ENCODE measurements at places on chromosomes 5 and 9.

DNA sequence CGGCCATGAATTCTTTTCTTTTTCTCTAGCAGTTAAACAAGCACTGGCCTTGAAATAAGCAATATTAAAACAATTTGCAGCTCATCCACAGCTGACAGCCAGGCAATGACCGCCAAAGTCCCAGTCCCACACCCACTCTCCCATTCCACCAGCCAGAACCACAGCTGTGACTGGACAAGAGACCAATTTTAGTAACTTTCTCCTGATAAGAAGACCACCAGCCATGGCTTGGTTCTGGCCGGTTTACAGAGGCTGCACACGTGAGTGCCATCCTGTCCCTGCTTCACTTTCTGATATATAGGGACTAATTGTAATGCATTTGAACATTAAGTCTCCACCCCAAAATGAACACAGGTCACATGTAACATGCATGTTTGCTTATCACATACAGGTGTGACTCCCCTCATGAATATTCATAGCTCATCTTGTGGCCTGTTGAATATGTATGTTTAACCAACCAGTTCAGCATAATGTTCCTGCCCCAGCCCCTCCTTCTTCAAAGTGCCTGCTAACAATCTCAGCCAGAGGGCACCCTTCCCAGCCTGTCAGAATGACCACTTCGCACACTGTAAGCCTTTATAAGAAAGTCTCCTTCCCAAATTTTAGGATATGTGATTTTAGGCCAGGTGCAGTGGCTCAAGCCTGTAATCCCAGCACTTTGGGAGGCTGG is 23.9 kb upstream of the FANCC start:
- H3K36me3 ChIP-seq = no peaks in the 10 kb centered on the region
- no peak overlapping the region for H3K27ac ChIP-seq
- no peak overlapping the region for H3K4me3 ChIP-seq

GRCh38 chr9:83235526-83235925 is 172.6 kb upstream of the RASEF start:
- H3K36me3 ChIP-seq = no peaks in the 10 kb centered on the region
- H3K4me3 ChIP-seq = no peak overlapping the region
- no peaks in the 10 kb centered on the region for H3K27me3 ChIP-seq
- no peak overlapping the region for H3K27ac ChIP-seq
- peaks cover 4% of the 10 kb centered on the region for H3K4me1 ChIP-seq

GRCh38 chr5:89673019-89673418 is 736.5 kb downstream of the CETN3 start:
- DNase-seq = no peak
- no peaks in the 10 kb centered on the region for H3K27me3 ChIP-seq
- no peaks in the 10 kb centered on the region for H3K36me3 ChIP-seq
- no peak overlapping the region for H3K27ac ChIP-seq
- no peak overlapping the region for H3K4me3 ChIP-seq
- H3K4me1 ChIP-seq = no peaks in the 10 kb centered on the region

- H3K27me3 ChIP-seq = no peaks in the 10 kb centered on the region
- no peak for DNase-seq
- H3K4me1 ChIP-seq = no peaks in the 10 kb centered on the region
- H3K4me3 ChIP-seq = no peak overlapping the region
Measured at GRCh38 chr5:14364096-14364495, 217.5 kb upstream of the OTULINL start.

DNA sequence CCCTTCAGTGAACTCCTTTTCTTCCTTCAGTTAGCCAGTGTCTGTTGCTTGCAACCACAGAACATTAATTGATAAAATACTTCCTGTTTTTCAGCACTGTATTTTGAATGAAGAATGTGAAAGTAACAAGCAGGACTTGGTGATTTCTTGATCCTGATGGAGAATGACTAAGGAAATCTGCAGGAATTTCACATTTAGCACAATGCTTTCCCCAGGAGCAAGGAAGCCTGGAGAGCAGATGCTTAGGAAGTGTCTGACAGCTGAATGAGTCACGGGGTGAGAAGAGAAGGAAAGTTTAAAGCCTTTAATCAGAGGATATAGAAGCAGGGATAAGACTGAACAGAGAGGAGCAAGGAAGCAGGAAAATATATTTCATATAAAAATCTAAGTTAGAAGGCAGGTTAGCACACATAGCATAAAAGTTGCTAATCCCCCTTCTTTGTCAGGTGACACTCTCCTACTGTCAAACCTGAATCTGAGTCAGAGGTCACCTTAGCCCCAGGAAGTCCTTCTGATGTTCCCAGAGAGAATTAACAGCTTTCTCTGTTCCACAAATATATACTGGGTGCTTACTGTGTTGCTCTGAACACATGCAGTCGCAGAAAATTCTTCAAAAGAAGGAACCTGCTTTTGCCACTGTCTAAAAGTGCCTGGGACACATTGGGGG is 59.7 kb downstream of the GNA14 start:
- no peak for DNase-seq
- no peak overlapping the region for H3K27ac ChIP-seq
- peaks cover 3% of the 10 kb centered on the region for H3K4me1 ChIP-seq
- H3K27me3 ChIP-seq = no peaks in the 10 kb centered on the region

DNA sequence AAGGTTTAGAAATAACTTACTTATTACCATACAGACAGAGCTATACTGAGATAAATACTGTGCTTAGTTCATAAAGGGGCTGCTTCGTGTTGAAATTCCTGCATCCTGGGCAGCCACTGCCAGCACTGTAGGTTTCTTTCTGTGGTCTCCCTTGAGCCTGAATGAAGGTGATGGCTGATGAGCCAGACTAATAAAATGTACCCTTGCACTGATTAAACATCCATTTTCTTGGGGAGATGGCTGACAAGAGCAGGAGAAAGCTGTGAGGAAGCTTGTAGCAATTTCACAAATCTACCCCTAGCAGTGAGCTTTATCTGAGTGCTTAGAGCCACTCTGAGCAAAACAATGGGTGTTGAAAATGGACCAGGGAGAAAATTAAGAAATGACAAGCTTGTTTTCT is 23.3 kb upstream of the ZSWIM6 start:
- H3K36me3 ChIP-seq = no peaks in the 10 kb centered on the region
- H3K4me1 ChIP-seq = no peaks in the 10 kb centered on the region
- no peak overlapping the region for H3K27ac ChIP-seq
- no peak overlapping the region for H3K4me3 ChIP-seq
- DNase-seq = no peak
- peaks cover 2% of the 10 kb centered on the region for H3K27me3 ChIP-seq

- DNase-seq = no peak
- H3K4me1 ChIP-seq = peaks cover 12% of the 10 kb centered on the region
- no peak overlapping the region for H3K4me3 ChIP-seq
- H3K36me3 ChIP-seq = no peaks in the 10 kb centered on the region
- H3K27me3 ChIP-seq = no peaks in the 10 kb centered on the region
Measured at GRCh38 chr5:34652466-34652865, 3.7 kb upstream of the RAI14 start.

DNA sequence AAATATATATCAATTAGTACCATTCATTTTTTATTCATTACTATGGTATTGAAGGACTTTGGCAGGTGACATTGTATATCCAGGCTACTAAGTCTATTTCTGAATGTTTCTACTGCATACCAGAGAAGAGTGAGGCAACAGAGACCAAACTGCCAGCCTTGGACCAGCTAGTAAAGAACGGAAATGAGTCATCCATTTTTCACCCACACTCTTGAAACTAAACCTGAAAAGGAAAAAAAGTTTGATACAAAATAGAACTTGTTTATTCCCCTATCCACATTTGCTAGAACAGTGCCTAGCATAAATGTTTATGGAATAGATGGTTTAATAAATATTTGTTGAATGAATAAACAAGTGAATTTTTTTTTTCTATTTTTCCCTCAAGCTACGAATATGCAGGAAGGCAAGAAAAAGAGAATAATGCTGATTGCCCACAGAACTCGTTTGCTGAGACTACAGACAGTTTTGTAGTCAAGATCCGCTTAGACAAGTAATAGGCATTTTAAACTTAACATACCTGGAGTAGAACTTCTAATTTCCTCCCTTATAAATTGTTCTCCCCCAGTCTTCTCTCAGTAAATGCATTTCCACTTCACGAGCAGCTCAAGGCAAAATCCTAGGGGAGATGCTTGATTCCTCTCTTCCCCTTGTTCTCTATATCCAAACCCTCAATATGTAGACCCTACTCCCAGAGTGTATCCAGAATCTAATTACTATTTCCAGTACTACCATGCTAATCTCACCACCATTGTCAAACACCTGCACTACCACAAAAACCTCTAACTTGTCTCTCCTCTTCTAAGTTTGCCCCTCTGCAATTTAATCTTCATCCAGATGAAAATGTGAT is 146.2 kb upstream of the RASA1 start:
- DNase-seq = no peak
- H3K27ac ChIP-seq = no peak overlapping the region
- no peaks in the 10 kb centered on the region for H3K36me3 ChIP-seq
- no peaks in the 10 kb centered on the region for H3K4me1 ChIP-seq
- no peak overlapping the region for H3K4me3 ChIP-seq
- no peaks in the 10 kb centered on the region for H3K27me3 ChIP-seq

- no peaks in the 10 kb centered on the region for H3K4me1 ChIP-seq
- H3K4me3 ChIP-seq = no peak overlapping the region
- no peak for DNase-seq
- H3K36me3 ChIP-seq = peaks cover 79% of the 10 kb centered on the region
- H3K27ac ChIP-seq = no peak overlapping the region
Measured at GRCh38 chr5:43298443-43298842, 14.8 kb downstream of the HMGCS1 start.

DNA sequence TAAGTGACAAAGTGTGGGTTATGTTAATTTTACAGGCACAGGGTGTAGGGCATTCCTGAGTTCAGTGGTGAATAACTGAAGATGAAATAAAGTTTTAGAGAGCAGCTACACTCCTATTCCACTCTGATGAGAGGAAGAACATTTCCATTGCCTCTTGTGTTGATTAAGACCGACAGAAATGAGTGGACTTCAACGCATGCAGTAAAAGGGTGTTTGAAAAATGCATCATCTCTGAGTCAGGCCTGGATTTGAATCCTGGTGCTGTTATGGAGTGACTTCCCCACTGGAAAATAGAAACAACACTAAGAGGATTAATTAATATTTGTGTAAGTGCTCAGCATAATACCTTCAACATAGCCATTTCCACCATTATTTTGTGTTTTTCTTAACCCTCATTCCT is 86.3 kb downstream of the PRR16 start:
- no peaks in the 10 kb centered on the region for H3K36me3 ChIP-seq
- no peaks in the 10 kb centered on the region for H3K27me3 ChIP-seq
- no peak overlapping the region for H3K4me3 ChIP-seq

- H3K4me3 ChIP-seq = peak within 1 kb of the TSS; percentile 69
- DNase-seq = peak; percentile 90
- H3K36me3 ChIP-seq = no peaks in the 10 kb centered on the region
- no peaks in the 10 kb centered on the region for H3K27me3 ChIP-seq
- H3K27ac ChIP-seq = no peak within 1 kb of the TSS
- peaks cover 10% of the 10 kb centered on the region for H3K4me1 ChIP-seq
Measured at GRCh38 chr9:121651295-121652020, at the start of gene DAB2IP. Gene DAB2IP (plus strand): TSS chr9:121651634. CDS start chr9:121651776, 142 bp downstream.

DNA sequence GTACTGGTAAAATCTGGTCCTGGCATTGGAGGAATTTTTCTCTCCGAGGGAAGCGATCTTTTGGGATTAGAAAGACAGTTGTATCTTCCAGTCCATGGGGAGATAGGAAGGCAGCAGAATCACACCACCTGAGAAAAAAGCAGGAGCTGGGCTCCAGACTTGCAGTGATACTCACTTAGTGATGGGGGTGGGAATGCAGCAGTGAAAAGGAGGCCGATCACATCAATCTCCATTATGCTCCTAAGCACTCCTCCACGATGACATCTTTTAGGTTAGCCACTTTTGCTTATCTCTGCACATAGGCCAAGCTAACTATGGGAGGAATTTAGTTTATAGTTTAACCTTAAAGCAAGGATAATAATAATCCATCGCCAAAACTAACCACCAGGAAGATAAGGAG is 219.0 kb downstream of the DMAC1 start:
- H3K4me3 ChIP-seq = no peak overlapping the region
- no peaks in the 10 kb centered on the region for H3K27me3 ChIP-seq
- DNase-seq = no peak
- H3K27ac ChIP-seq = no peak overlapping the region

DNA sequence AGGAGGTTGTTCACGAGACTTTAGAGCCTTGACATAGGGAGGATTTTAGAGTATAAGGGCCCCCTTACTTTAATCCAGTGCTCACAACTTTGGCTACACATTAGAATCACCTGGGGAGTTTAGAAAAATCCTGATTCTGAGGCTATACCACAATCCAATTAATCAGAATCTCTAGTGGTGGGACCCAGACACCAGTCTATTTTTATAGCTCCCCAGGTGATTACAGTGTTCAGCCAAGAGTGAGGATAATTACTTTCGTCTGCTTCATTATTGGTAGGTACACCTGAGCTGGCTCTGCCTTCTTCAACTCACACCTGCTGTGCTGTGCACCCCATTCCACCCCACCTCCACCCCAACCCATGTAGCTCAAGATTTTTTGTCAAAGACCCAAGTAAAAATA is 141.3 kb upstream of the EPB41L4A start:
- no peak for DNase-seq
- no peaks in the 10 kb centered on the region for H3K4me1 ChIP-seq
- no peak overlapping the region for H3K4me3 ChIP-seq
- H3K27ac ChIP-seq = no peak overlapping the region

- no peaks in the 10 kb centered on the region for H3K36me3 ChIP-seq
- no peaks in the 10 kb centered on the region for H3K27me3 ChIP-seq
- no peak for DNase-seq
- H3K27ac ChIP-seq = no peak overlapping the region
- no peaks in the 10 kb centered on the region for H3K4me1 ChIP-seq
- no peak overlapping the region for H3K4me3 ChIP-seq
Measured at GRCh38 chr5:66415208-66415607, 181.0 kb upstream of the MAST4 start.

DNA sequence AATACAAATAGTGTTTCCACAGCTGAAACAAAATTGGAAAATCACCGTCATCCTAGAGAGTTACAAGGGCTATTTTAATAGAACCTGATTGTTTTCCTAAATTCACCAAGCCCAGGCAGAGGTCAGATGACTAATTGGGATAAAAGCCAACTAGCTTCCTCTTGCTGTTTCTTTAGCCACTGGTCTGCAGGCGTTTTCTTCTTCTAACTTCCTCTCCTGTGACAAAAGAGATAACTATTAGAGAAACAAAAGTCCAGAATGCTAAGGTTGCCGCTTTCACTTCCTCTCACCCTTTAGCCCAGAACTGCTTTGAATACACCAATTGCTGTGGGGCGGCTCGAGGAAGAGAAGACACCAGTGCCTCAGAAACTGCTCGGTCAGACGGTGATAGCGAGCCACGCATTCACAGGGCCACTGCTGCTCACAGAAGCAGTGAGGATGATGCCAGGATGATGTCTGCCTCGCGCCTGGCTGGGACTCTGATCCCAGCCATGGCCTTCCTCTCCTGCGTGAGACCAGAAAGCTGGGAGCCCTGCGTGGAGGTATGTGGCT is at the start of gene TLR4:
TLR4 (plus strand) TSS at position 380 of the 552 bp plus-strand sequence; CDS start at position 450, 70 bp downstream.
- no peak for DNase-seq
- no peaks in the 10 kb centered on the region for H3K27me3 ChIP-seq
- no peaks in the 10 kb centered on the region for H3K4me1 ChIP-seq
- H3K27ac ChIP-seq = no peak within 1 kb of the TSS
- H3K4me3 ChIP-seq = no peak within 1 kb of the TSS

- DNase-seq = peak; percentile 65
- peaks cover 62% of the 10 kb centered on the region for H3K4me1 ChIP-seq
- no peak overlapping the region for H3K4me3 ChIP-seq
- H3K27me3 ChIP-seq = peaks cover 96% of the 10 kb centered on the region
- H3K27ac ChIP-seq = no peak overlapping the region
Measured at GRCh38 chr9:93952784-93953495, 2.2 kb downstream of the BARX1 start.

GRCh38 chr5:141529873-141530272 is 41.0 kb downstream of the PCDHGC5 start:
- H3K4me3 ChIP-seq = no peak overlapping the region
- no peaks in the 10 kb centered on the region for H3K27me3 ChIP-seq
- no peaks in the 10 kb centered on the region for H3K4me1 ChIP-seq
- no peak for DNase-seq
- peaks cover 22% of the 10 kb centered on the region for H3K36me3 ChIP-seq
